ENCODE measurements at places on chromosomes 7 and 10.
A peak's percentile ranks its signal among the peaks of the same experiment; 100 is the strongest.

DNA sequence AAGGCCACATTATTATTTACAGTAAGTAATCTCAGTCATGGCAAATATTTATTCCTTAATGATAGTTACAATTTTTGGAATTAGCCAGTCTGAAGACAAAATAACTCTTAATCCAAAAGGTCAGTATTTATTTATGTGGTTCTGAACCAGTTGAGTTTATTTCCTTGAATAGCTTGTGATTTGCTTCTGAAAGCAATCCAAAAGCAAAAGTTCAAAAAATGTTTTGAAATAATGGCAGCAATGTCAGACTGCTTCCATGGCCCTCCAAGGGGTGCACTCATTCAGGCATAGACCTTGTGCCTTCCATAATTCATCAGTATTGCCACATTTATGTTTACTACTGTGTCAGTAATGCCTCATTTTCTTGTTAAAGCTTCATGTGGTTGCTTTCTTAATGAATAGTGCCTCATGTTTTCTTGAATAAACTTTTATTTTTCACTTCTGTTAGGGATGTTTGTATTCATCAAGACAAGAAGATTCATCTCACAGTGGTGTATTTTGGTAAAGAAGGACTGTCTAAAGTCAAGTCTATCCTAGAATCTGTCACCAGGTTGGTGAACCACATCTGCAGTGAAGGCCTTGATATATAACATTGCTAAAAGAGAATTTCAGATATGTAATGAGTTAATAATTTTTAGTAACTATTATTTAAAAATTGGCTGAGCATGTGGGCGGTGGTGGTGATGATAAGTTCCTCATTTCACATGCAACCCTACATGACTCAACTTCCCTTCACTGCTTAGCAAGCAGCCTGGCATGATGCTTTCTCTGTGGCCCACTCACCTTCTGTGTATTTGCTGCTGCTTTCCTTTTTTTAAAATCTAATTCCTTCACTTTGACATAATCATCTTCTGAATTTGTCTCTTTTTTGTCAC lies 22.0 kb downstream of the CSGALNACT2 start:
- no peak for DNase-seq

DNA sequence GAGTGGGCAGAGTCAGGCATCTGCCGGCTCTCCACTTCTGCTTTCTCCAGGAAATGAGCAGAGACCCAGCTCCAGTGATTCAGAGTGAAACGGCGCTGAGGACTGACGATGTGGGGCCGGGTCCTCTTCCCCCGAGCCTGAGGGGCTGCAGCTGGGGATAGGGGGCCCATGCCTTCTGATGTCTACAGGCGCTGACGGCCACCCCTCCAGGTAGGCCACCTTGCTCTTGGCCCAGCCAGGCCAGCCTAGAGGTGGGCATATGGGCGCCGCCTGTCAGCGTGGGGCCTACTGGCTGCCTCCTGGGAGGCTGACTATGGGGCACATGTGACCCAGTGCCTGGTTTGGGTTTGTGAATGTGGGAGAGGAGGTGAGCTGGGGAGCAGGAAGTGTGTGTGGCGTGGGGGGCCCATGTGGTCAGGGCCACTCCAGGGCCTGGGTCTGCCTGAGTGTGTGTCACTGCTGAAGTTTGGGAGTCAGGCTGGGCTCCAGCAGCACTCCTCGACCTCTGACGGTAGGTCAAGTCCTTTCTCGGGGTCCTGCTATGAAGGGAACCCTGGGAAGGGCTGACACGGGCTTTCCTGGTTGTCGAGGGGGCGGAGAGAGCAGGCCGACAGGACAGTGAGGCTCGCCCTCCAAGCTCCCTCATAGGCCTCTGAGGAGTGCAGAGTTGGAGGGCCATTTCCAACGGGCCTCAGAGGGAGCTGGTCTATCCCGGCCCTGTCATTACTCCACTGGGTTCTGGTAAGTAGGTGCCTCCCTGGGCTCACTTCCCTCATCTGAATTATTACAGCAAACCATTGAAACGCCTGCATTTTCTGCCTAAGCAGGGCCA lies at the start of gene WDFY4:
WDFY4 (plus strand) TSS at position 82 of the 832 bp plus-strand sequence. CDS start 24,860 bp downstream, outside the sequence.
- DNase-seq, result no peak

- no peak for DNase-seq
Measured at GRCh38 chr7:48139459-48139858, 31.8 kb upstream of the ABCA13 start.

DNA sequence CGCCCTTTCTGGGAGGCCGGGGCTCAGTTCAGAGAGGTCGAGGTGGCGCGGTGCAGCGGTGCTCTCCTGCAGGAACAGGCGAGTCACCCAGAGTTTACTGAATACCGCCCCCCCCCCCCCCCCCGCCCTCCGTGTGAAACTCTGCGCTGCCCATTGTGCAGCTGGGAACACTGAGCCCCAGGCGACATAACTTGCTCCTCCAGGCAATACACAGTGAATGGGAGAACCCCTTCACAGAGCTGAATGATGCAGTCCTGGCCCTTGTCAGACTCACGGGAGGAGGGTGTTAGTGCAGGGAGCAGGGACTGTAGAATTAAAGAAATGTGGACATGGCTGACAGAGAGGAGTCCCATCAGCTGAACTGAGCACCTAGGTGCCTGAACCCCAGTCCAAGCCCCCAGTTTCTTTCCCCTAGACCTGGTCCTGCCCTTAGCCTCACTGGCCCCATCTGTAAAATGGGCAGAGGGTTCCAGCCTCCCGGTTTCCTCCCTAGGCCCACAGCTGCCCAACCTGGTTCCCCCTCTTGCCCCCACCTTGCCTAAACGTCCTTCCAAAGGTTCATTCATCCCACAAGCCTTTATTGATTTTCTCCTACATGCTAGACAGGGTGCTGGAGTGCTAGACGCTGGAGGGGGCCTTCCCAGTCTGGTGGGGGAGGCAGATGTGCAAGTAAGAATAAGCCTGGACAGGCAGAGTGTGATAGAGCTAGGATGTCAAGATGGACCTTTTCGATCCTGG lies 869 bp upstream of the LOXL4 start:
- DNase-seq, result no peak

DNA sequence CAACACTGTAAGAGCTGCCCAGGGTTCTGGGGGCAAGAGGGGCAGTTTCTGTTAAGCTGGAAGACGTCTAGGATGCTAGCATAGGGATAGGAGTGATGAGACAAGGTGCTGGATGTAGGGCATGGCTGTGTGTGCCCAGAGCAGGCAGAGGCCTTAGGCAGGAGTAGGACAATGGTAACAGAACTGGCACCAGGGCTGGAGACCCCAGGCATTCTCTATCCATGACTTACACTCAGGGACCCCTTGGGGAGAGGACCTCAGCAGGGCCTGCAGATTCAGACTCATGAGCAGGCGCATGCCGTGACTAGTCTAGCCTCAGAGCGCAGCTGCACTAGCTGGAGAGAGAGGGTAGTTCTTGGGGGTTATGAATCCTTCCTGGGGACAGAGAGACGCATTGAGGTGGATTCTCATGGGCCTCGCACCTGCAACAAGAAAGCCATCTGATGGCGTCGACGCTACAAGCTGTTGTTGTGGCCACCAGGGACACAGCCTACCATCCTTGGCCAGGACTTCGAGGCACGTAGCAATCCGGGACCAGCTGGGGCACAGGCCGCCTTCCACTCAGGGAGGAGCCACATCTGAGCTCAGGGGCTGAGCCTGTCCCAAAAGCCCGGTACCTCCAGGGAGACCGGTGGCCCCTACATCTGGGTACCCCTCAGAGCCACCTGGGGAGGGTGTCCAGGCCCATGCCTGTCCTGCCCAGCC lies 474.1 kb downstream of the PTPRN2 start:
- no peak for DNase-seq

- no peak for DNase-seq
Measured at GRCh38 chr10:19918794-19919193, 102.6 kb downstream of the PLXDC2 start.

- DNase-seq, result no peak
Measured at GRCh38 chr7:11294218-11294617, 320.5 kb downstream of the PHF14 start.

DNA sequence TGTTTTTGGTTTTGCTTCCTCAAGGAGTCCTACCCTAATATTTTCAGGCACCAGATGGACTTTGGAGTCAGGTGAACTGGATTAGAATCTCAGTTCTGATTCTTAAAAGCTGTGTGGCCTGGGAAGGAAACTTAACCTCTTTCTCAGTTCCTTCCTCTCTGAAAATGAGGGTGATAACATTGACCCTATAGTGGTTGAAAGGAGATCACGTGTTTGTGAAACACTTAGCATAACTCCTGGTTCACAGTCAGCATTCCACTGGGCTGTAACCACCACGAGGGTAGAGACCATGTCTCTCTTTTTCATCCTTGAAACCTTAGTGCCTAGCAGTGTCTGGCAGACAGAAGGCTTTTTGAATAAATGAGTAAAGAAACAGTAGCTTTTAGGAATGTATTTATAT lies 16.7 kb downstream of the LSMEM1 start:
- no peak for DNase-seq

DNA sequence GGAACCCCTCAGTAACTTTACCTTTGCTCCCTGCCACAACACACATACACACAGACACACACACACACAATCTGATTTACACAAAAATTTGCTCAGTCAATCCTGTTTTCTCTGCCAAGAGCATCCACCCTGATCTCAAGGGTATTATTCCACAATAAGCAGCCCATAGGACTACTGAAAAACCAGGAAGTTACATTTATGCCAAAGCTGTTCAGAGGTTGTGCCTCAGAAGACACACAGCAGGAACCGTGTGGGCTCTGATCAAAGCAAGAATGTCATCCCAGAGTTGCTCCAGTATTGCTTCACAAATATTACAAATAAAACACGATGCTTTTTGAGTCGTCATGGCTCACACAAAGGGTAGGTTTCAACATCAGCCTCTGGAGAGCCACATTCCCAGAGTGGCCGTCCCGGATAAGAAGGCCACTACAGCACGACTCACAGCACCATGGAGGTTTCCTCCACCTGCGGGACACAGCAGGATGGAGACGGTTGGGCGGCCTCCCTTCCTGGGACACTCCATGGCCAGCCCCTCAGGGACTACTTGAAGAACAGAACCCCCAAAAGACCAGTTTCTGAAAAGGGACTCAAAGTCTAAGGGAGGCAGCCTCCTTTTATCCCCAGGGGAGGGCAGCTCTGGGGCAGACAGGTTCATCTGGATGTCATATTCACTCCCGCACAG lies 1.6 kb downstream of the AIFM2 start:
- DNase-seq, result no peak

GRCh38 chr10:75105576-75106197 lies 5.8 kb upstream of the SAMD8 start:
- no peak for DNase-seq

DNA sequence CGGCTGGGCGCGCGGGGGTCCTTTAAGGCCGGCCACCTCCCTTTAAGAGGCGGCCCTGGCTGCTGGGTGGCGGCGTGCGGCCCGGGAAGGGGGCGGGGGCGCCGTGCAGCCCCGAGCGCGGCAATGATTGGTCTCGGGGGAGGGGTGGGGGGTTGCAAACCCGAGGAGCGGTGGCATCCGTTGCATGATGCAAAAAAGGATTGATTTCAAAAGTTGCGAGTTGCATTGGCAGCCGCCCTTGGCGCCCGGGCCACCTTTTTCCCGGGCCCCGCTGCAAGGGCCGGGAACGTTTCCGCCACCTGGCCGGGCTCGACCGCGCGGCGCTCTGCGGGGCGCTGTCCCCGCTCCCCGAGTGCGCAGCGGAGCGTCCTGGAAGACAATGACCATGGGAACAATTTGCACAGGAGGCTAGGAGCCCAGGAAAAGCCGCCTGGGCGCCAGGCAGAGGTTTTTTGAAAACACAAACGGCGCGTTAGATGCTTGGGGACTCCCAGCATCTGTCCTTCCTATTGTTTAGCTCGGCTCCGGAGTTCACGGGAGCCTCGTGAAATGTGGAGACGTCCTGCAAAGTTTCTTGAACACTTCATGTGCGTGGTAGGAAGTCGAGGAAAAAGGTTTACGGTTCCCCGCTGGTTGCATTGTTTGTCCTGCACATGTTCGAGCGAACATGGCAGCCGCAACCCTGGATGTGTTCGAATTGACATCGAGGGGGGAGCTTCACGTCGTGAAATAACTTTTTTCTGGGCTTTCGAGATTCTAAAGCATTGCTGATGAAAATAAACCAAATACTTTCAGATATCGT lies at the start of gene SEPHS1:
SEPHS1 (minus strand) TSS at position 78 of the 802 bp plus-strand sequence. CDS start 3,343 bp downstream, outside the sequence.
- peak; percentile 67 for DNase-seq

GRCh38 chr7:15571301-15571878 lies 9.6 kb upstream of the AGMO start:
- DNase-seq, result no peak

GRCh38 chr10:35089611-35090161 lies 455 bp downstream of the CUL2 start:
- peak; percentile 8 for DNase-seq

Measured in activated CD4-positive, alpha-beta T cell treated with anti-CD3 and anti-CD28 coated beads for 1 hour (primary cell).